Caudate nucleus (tissue), 63 donors: ENCODE measurements at places on chromosomes 16 and 17.

DNA sequence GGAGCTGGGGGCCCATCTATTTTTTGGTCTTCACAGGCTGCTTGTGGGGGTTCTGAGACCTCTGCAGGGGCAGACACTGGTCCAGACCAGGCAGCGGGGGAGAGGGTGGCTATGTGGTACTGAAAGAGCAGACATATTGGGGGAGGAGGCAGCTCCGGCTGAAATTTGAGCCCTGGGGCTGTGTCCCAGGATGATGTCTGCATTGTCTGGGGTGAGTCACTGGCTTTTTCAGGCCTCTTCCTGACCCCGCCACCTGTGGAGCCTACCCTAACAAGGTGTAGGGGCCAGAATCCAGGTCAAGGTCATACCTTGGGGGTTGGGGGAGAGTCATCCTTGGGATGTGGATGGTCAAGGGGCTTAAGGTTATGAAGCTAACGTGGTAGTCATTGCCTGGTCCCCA lies 2.4 kb downstream of the CORO6 start:
- DNase-seq, result no peak

GRCh38 chr16:10490141-10490540 lies 90.3 kb downstream of the EMP2 start:
- no peak for DNase-seq

DNA sequence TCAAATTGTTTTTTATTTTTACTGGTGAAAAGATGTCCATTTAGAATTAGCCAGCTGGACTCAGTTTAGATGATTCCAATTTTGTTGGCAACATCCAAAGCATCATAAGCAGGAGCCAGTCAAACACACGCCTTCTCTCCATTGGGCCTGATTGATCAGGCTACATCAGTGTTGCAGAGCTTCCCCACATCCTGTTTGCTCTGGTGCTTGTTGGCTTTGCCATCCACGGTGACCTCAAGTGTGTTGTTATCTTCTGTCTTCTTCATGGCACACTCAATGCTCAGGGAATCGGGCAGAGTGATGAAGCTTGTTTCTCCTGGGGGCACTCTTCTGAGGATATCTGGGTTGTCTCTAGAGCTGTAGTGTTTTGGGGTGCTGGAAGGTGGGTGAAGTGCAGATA lies 6.3 kb upstream of the NETO2 start:
- DNase-seq, result no peak

- no peak for DNase-seq
Measured at GRCh38 chr16:80703131-80704071, 101.0 kb downstream of the CDYL2 start.

DNA sequence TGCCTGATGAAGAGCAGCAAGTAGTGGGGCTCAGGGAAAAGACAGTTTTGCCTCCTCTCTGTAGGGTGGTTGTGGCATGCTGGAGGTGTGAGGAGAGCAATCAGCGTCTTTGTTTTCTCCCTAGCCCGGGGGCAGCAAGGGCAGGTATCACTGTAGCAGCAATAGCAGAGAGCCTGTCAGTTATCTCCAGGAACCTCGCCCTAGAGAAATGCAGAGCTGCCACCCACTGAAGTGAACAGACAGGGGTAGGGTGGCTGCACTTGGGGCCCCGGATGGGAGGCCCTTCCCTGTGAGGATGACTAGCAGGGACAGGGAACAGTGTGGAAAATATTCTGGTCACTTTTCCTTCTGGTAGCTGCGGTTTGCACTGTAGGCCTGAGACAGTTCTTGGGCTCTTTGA lies 886.5 kb downstream of the CDH8 start:
- DNase-seq, result no peak

DNA sequence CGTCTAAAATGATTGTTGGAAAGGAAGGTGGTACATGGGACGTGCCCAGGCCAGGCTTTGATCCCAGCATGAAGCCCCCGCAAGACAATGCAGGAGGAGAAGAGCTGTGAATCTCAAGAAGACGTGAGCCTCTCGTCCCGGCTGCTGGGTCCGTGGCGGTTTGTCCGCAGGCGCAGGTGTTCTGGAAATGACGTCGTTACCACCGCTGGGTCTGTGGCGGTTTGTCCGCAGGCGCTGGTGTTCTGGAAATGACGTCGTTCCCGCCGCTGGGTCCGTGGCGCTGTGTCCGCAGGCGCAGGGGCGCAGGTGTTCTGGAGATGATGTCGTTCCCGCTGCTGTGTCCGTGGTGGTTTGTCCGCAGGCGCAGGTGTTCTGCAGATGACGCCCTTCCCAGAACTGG lies 14.1 kb downstream of the SPG7 start:
- no peak for DNase-seq

DNA sequence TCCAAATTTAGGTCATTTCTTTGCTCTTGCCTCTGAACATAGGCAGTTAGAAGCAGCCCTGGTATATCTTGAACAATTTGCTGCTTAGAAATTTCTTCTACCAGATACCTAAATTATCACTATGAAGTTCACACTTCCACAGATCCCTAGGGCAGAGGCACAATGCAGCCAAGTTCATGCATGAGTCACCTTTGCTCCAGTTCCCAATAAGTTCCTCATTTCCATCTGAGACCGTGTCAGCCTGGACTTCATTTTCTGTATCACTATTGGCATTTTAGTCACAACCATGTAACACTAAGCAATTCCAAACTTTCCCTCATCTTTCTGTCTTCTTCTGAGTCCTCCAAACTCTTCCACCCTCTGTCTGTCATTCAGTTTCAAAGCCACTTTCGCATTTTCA lies 45.0 kb downstream of the KCNJ16 start:
- no peak for DNase-seq

- DNase-seq, result no peak
Measured at GRCh38 chr16:6856578-6856977, 476.1 kb upstream of the RBFOX1 start.

- DNase-seq, result no peak
Measured at GRCh38 chr16:87542531-87543102, 49.8 kb upstream of the ZCCHC14 start.

GRCh38 chr16:1920727-1921171 lies 2.5 kb upstream of the HS3ST6 start:
- DNase-seq, result no peak

GRCh38 chr17:33144837-33145236 lies 148.3 kb downstream of the ASIC2 start:
- no peak for DNase-seq

- no peak for DNase-seq
Measured at GRCh38 chr17:18245038-18245776, 13.3 kb downstream of the FLII start.

DNA sequence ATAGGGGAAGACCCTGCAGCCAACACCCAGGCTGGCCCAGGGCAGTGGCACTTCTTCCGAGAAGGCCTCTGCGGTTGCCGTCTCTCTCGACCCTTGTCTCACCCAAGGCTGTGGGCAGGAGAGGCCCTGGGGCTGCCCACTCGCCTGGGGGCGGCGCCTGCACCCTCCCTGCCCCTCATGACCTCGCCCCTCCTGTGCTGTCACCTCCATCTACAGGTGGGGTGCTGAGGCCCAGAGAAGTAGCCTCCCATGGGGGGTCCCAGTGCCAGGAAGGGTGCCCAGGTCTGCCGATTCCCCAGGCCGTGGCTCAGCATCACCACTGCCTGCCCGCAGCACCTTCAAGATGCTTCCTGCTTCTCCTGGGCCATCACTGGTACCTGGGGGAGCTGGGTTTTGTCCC lies 992 bp downstream of the NLRC3 start:
- DNase-seq, result no peak

DNA sequence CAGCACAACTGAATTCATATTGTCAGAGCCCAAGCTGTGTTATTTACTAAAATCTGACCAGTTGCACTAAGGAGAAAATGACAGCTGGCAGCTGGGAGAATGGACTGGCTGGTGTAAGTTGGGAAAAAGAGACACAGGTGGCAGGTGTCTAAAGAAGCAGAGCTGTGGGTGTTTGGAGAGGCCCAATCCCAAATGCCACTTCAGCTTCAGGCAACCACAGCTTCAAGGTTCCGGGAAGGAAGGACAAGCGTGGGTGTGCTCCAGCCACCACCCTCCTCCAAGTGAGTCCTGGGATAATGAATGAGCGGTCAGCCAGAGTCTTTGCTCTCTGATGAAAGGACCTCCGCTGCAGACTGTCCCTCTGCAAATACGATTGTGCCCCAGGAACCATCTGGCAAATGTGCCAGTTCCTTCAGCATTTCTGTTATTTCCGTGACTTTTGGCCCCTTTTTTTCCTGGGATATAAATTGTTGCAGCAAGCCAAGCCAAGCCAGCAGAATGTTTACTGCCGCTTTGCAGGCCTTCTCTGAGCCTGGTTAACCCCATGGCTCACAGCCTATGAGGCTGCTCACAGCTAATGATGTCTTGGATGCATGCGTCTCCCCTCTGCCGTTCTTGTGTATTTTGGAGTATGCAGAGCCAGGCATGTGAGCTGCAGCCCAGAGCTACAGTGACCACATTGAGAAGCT lies 9.5 kb upstream of the RHBDL3 start:
- no peak for DNase-seq
